AG09319 (cell line): ENCODE measurements at places on chromosomes 13 and 19.

- DNase-seq: no peak
Observed at GRCh38 chr13:101354895-101355294, 61.4 kb downstream of the NALCN start.

GRCh38 chr13:91236182-91236581 is 111.3 kb upstream of the MIR17HG start:
- no peak for DNase-seq

DNA sequence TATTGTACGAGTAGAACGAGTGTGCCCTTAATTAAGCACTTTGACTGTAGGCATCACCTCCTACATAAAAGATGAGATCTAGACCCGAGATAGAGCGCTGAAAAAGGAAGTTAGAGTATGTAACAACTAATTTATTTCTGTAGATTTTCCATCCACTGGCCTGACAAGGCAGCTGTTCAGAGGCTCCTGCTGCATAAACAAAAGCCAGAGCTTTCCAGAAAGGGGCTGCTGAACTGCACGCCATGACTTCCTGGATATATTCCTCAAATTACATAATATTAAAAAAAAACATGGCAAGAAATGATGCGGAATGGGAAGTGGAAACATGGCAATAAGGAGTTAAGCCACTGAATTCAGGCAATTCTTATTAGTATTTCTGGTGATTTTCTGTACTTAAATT is 89.7 kb downstream of the AKAP11 start:
- DNase-seq: no peak

- DNase-seq: no peak
Observed at GRCh38 chr19:56973713-56974555, 133.4 kb upstream of the PEG3 start.

- DNase-seq: no peak
Observed at GRCh38 chr19:38850976-38851621, 1.3 kb upstream of the HNRNPL start.

GRCh38 chr19:43755256-43755801 is 567 bp upstream of the SMG9 start:
- DNase-seq: no peak

GRCh38 chr13:114054264-114054663 is 78.2 kb downstream of the RASA3 start:
- DNase-seq: no peak

GRCh38 chr13:75236774-75237173 is 245.2 kb downstream of the TBC1D4 start:
- DNase-seq: no peak

DNA sequence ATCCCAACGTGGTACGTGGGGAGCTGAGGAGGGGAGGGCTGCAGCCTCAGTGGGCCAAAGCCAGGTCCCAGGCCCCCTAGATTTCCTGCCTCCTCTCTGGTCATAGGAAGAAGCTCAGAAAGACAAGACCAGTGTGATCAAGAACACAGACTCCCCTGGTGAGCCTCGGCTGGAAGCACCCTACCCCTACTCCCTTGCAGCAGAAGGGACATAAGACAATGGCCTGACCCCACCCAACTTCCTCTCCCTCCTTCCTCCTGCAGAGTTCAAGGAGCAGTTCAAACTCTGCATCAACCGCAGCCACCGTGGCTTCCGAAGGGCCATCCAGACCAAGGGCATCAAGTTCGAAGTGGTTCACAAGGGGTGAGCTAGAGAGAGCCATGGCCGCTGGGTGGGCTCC is 11.5 kb downstream of the PODNL1 start:
- no peak for DNase-seq

- peak; percentile 38 for DNase-seq
Observed at GRCh38 chr13:109945206-109945960, 159.0 kb upstream of the IRS2 start.
